ENCODE measurements at places on chromosomes 3 and 15.

DNA sequence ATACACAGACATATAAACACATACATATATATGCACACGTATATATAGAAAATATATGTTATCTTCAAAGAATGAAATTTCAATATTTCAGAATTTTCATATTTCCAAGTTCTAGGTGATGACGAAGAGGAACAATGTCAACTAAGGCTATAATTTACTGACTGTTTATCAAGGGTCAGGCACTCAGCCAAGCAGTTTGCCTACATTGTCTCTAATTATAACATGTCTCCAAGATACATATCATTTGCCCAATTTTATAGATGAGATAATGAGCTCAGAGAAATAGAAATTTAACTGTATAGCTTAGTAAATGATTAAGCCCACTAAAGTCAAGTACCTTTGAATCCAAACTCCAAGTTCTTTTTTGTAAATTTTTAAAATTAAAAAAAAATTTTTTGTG, 99.9 kb upstream of the PLSCR4 start:
- no peak for DNase-seq

DNA sequence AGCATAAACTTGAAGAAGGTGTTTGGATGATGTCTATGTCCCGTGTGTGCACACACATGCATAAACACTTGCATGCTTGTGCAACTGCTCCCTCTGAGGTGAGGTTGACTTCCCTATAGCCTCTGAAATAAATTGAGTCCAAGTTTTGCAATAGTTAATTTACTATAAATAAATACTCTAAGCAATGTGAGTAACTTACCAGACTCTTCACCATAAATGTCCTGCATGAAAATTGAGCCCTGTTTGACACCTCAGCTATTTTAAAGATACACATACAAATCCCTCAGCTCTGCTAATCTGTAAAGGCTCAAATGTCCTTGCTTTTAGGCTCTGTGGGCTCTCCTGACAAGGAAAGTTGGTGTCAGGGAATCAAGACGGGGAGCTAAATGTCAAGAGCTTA, 37.1 kb downstream of the GJD2 start:
- no peak for DNase-seq

DNA sequence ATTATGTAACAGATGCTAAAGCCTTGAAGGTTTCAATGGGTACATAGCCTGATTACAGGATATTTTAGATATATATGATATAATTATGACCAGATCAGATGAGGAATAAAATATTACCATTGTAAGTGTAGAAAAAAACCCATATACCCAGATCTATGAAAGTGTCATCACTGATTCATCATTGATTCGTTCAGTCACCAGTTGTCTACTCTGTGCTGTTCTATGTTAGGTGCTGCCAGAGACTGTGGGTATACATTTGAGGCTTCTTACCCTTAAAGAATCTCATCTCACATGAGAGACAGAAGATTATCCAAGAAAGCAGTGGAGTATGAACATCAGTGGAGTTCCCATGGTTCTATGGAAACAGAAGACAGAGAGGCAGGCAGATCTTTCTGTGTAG, 92.2 kb downstream of the MBNL1 start:
- DNase-seq: no peak

DNA sequence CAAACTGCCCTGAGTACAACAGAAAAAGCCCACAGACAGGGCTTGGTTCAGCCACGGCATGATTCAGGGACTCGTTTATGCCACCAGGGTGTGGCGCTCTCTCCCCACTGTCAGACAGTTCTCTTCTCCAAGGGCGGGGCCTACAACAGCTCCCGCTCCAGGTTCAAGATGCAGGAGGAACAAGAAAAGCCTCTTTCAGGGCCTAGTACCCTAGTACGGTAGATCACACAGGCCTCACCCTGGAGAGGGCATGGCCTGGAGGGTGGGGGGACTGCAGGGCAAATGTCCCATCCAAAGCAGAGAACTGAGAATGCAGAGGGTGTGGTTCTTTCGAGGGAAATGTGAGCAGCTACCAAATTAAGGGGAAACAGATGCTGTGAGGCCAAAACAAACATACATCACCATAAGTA, 12.0 kb downstream of the MESD start:
- peak; percentile 10 for DNase-seq

DNA sequence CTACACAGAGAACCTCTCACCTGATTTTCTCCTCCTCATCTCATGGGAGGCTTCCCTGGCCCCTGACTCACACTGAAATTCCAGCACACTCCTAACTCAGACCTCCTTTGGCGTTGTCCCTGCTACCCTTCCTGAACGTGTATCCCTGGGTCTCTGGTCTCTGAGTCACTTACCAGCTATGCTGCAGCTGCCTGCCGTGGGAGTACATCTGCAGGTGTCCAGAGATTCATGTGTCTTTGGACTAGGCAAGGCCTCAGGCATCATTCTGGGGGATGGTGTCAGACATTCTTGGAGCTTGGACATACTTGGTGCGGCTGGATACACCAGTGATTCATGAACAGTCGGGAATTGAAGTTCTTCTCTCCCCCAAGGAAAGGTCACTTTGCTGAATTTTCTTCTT, 148.8 kb upstream of the TRIM42 start:
- no peak for DNase-seq

- no peak for DNase-seq
These were observed 16.2 kb upstream of the XIRP1 start for GRCh38 chr3:39208463-39209055.

DNA sequence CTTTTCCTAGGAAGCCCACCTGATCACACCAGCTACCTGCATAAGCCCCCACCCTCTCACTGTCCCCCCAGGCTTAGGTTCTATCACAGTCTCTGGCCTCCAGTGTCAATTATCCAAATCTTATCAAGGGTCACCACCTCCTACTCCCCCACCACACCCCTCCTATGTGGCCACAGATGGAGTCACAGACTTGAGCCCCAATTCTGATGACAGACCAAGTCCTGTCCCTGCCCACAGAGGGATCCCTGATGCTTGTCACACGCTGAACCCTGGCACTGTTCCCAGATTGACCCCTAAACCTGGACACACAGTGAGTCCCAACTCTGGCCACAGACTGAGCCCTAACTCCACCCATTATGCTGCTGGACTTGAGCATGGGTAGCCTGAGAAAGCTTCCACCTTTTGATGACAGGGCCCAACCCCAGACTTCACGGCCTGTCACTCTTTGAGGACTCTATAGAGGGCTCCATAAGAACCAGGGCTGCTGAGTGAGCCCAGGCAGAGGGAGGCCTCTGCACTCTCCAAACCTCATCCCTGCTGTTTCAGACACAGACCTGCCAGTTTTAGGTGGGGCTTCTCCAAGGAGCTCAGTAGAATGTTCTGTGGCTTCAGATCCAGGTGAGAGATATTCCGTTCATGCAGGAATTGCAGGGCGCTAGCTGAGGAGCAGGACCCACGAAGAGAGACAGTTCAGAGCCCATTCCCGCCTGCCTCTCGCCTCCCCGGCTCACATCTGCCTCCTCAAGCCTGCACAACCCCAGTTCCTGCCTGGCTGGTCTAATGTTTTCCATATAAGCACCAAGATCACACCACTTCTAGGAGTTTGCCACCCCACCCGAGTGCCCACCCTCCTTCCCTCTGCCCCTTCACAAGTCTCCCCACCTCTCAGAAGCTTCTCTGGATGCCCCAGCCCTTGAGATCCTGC, 1.8 kb downstream of the ULK3 start:
- DNase-seq: no peak

DNA sequence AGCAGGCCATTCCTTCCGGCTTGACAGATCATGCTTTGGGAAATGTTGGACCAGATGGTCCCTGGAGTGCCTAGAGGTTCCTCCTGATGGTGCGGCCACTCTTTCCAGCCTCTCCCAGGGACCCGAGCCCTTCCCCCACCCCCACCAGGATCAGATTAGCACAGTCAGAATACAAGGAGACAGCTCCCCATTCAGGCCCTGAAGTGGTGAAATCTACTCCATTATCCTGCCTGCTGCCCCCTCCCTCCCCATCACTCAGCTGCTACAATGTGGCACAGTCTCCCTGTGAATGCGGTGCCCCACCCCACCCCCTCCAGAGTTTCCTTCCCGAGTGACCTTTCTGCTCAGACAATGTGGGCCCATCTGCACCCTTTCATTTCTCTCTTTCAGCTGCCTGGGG, 29.4 kb downstream of the RNU5B-1 start:
- no peak for DNase-seq

- DNase-seq: no peak
These were observed 536.8 kb downstream of the CADM2 start for GRCh38 chr3:85495602-85496001.

GRCh38 chr15:101731746-101732145, 7.5 kb upstream of the TARS3 start:
- DNase-seq: no peak

GRCh38 chr3:178203165-178203564, 333.1 kb upstream of the KCNMB2 start:
- DNase-seq: no peak

DNA sequence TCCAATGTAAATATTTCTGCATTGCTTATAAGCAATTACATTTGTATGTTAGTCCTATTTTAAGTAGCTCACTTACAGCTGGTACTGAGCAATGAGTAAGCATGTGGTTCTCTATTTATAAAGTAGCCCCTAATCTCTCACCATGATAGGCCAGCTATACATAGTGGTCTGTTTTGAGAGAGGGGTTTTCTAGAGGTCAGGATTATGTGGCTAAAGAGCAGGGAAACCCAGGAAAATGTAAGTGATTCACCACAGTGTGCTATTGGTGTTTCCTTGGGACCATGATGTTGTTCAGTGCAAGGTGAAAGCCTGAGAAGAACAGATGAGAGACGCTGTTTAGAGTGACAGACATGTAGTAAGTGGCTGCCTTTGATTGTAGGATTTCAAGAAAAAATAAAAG, 26.4 kb downstream of the RBMS3 start:
- no peak for DNase-seq

- no peak for DNase-seq
These were observed 1.4 kb upstream of the DIS3L start for GRCh38 chr15:66291816-66292570.

DNA sequence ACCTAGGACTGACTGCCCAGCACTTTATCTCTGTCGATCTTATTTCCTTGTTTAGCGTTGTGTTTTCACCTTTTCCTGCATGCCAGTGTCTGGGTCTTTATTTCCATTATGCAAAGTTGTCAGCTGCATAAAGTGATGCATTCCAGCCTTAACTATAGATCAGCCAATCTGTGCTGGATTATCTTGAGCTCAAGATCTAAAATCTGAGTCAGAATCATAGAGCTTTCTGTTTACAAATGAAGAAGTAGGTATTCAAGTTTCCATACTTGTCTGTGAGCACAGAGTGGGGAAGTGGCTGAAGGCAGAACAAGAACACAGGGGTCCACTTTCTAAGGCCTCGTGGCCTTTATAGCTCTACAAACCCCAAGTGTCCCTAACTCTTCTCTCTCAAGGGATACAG, 82.4 kb upstream of the PLCL2 start:
- no peak for DNase-seq

DNA sequence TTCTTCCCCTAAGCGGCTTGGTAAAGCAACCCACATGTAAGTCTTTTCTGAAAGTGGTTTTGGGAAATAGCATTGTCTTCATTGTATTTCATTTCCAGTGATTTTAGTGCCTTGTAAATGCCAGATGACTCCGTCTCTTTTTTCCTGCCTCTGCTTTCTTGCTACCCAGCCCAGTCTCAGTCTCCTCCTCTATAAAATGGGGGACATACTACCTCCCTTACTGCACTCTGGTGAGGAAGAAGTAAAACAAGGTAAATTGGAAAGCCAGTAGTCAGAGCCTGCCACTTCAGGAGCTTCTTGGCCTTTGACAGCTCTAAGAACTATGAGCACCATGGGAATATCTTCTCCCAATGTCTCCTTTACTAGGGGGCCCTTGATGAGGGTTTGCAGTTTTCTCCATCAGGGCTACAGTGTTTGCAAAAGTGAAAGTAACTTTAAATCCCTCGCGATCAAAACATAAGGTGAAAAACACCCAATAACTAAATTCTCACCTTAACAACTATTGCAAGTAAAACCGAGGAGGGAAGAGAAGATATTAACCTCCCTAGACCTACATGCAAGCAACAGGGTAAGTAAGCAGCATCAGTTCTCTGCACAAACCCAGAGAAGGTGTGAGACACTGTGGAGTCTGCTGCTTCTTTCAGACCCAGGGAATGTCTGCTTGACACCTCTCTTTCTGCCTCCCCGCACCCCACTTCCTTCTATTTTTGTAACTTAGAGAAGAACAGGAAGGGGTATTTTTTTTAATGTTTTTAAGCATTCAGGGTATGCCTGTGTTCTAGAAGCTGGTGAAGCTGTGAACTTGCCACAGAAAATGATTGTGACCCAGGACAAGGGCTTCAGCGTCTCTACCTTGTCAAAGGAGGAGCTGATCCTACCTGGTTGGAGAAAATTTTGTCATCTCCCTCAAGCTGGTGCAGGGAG, 159.1 kb upstream of the EOMES start:
- peak; percentile 17 for DNase-seq

GRCh38 chr3:130345487-130346079, at the start of gene COL6A5:
TSS of gene COL6A5 (plus strand) at chr3:130345672. CDS start at chr3:130373639, 27,967 bp downstream.
- no peak for DNase-seq

GRCh38 chr15:87362531-87362930, 894.0 kb downstream of the NTRK3 start:
- no peak for DNase-seq

DNA sequence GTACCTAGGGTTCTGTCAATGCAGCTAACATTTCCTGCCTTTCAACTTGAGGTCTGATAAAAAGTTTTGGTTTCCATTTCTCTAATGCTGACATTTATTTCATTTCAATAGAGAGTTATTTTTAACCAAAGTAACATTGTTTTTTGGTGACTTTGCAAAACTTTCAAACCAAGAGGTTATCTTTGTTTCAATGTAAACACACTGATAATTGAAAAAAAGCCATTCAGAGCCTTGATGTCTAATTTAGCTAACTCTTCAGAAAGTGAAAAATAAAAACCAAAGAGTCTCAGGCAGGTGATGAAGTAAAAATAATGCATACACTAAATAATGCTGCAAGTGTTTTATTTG, 9.6 kb upstream of the TIPARP start:
- DNase-seq: no peak

GRCh38 chr15:82306791-82307713, 42.2 kb downstream of the GOLGA6L10 start:
- DNase-seq: no peak

DNA sequence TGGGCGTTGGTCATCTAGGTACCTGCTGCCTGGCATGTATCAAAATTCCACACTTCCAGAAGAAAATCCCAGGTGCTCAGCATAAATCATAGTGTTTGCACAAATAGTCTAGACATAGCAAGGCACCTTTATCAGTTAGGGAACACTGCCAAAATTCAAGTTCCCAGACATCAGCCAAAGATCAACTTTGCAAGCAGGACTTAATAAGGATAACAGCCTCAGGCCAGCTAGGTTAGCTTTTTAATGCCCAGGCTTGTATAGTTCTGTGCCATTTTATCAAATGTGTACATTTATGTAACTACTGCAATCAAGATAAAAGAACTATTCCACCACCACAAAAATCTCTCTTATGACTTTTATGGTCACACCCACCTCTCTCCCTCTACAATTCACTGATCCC, 30.7 kb downstream of the DZIP3 start:
- DNase-seq: no peak

DNA sequence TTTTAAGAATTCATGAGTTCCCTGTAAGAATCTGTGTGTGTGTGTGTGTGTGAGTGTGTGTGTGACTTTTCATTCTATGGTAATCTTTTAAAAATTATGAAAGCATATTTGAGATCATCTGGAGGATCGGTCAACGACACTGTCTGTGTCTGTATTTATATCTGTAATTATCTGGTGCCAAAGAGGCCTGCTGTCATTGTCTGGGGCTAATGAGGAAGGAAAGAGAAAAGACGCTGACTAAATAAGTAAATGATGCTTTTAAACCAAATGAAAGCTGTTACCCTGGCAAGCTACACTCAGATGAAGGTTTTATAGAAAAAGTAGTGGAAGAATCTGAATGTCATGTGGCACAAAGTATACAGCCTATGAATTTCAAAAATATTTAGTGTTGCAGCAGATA, 439.8 kb downstream of the RBMS3 start:
- no peak for DNase-seq
